Activated CD4-positive, alpha-beta memory T cell treated with anti-CD3 and anti-CD28 coated beads, Interleukin-2, amount 10 ng/mL, durations not matched to agents 7 days and 5 days (primary cell): ENCODE measurements at places on chromosomes 7 and 10.

DNA sequence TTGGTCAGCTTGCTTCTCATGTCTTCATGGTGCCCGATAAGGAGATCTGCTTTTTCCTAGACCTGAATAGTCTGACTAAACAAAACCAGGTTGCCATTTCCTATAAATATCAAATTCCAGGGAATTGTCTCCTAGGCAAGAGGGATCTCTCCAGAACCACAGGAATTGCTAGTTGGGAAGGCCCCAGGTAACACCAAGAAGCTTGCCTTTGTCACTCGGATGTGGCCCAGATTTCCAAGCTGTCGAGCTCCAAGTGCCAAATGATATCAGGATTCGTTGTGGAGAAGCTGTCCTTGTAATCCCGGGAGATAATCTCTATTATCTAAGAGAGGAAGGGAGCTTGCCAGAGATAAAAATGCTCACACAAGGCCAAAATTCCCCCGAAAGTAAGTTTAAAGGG lies 1288.5 kb upstream of the AUTS2 start:
- DNase-seq, result no peak

GRCh38 chr10:86072413-86072812 lies 294.2 kb downstream of the GRID1 start:
- no peak for DNase-seq

DNA sequence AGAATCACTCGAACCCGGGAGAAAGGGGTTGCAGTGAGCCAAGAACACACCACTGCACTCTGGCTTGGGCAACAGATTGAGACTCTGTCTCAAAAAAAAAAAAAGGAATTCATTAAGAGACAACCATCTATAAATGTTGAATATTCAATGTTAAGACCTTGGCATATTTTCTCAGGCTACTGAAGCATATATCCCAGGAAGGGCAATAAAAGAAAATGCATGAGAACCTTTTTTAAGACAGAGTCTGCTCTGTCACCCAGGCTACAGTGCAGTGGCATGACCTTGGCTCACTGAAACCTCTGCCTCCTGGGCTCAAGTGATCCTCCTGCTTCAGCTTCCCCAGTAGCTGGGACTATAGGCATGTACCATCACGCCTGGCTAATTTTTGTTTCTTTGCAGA lies 165.0 kb downstream of the JMJD1C start:
- no peak for DNase-seq

- DNase-seq, result no peak
These were observed 74.1 kb upstream of the PRKG1 start for GRCh38 chr10:51000164-51000563.

DNA sequence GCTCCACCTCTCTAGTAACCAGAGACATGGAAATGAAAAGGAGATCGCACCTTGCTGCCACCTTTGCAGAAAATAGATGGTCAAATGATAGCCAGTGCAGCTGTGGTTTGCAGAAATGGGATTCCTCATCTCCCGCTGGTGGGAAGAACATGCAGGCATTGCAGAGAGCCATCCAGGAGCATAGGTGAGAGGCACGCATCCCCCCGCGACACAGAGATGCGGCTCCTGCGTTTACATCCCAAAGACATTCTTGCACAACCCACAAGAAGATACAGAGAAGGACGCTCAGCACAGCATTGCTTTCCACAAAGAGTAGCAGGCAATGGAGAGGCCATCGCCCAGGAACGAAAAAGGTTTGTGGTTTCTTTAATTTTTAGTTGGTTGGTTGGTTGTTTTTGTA lies 56.2 kb downstream of the OAT start:
- DNase-seq, result no peak
